ENCODE measurements at places on chromosomes 13 and 19.

DNA sequence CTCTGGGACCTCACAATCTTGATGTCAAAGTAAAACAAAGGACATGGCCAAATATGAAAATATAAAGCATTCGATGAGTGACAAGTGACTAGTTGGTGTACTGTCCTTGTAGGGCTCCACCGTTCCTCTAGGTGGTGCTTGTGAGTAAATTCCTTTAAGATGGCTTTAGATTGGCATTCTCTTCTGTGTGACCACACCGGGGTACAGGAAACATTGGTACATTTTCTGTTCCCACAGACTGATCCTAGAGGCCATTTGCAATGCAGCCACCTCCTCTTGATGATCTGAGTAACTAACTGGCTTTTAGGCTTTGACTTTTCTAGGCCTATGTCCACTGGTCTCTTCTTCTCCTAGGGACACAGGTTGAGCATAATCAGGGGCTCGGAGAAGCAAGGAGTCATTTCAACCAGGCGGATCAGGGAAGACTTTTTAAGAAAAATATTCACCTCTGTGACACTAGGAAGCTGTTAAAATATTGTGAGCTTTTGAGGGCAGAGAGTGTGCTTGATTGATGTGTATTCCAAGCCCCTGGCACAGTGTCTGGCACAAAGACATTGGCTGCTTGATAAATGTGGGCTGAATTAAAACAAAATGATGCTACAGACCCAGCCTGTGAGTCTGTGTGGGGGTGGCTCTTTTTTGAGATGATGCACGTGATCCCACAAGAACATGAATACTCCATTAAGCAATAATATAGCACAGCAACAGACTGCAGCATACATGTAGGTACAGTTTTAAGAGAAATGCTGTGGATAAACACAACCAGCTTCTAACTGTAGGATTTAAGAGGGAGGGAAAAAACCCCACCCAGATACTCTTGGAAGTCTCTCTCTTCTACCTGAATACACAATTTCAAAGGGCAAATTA, 21.0 kb downstream of the EPSTI1 start:
- DNase-seq = no peak

DNA sequence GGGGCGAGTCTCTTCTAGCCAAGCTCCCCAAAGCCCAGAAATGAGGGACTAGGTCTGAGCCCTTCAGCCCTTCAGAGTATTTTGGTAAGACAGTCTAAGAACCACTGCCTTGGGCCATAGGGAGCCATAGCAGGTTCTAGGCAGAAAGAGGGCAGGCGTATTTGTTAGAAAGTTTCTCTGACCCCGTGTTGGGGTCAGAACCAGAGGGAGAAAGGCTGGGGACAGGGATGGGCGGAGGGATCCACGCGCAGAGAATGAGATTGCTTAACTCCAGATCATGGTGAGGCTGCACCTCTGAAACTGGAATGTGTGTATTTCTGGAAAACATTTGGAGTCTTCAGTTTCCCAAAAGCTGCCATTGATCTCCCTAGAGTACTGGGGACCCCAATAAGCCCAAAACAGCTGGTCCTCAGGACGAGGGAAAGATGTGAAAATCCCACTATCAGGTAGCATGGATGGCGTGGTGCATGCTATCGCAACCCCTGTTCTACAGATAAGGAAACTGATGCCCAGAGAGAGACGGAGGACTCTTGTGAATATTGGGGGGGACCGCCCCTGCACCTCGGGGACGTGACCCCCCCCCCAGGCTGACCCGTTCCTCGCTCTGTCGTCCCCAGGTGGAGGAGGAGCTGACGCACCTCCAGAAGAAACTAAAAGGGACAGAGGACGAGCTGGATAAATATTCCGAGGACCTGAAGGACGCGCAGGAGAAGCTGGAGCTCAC, 703 bp upstream of the TPM4 start:
- DNase-seq = no peak

- peak; percentile 22 for DNase-seq
Observed at GRCh38 chr19:48999481-49000325, 6.0 kb downstream of the RUVBL2 start.

GRCh38 chr19:40191836-40192646, 815 bp downstream of the MAP3K10 start:
- DNase-seq = no peak

DNA sequence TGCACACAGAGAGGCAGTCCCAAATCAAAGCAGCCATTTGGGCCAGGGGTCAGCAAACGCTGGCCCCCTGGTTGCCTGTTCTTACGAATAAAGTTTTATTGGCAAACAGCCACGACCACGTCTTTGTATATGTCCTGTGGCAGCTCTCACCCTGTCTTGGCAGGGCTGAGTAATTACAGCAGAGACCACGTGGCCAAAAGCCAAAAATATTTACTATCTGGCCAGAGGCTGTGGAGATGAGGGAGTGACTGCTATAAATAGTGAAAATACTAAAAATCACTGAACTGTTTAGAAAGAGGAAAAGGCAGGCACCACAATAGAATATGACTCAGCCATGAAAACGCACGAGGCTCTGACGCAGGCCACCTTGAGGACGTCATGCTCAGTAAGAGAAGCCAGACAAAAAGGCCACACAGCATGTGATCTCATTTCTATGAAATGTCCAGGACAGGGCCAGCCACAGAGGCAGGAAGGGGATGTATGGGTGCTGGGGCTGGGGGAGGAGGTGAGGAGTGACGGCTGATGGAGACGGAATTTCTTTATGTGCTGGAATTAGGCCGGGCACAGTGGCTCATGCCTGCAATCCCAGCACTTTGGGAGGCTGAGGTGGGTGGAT, 29.4 kb downstream of the SMIM24 start:
- no peak for DNase-seq

DNA sequence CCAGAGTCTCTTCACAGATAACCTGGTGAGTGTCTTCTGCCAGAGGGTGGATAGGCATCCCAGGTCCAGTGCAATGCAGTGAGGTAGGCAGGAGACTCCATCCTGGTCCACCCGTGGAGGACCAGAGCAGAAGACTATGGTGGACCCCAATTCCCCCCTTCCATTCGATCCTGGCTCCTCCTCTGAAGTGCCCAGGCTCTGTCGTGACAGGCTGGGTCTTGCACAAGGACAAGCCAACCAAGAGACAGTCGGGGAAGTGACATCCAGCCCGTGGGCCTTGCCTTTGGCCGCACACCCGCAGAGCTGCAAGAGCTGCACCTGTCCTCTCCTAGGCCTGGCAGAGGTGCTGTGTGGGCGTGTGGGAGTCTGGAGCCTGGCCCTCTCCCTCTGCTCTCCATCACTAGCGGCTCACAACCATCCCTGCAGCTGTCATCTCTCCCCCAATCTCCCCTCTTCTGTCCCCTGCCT, 3.1 kb downstream of the ZNF784 start:
- DNase-seq = no peak

- DNase-seq = no peak
Observed at GRCh38 chr19:49557641-49558325, 22.6 kb downstream of the NOSIP start.

GRCh38 chr13:57630661-57631595, 616 bp upstream of the PCDH17 start:
- DNase-seq = no peak

DNA sequence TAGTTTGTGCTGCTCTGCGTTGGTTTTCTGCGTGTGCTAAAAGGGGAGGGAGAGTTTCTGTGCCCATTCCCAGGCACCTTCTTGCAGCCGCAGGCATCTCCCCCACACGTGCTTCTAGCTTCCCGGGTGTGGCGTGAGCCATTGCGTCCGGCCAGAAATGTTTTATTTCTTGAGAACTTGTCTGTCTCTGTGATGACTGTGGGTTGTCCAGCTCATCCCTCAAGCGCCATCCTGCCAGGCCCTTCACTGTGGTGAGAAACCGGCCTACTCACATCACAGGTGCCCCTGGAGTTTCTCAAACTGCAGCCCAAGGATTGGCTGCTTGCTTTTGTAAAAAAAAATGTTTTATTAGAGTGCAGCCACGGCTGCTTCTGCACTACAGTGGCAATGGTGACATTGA, 24.2 kb downstream of the EPN1 start:
- no peak for DNase-seq

DNA sequence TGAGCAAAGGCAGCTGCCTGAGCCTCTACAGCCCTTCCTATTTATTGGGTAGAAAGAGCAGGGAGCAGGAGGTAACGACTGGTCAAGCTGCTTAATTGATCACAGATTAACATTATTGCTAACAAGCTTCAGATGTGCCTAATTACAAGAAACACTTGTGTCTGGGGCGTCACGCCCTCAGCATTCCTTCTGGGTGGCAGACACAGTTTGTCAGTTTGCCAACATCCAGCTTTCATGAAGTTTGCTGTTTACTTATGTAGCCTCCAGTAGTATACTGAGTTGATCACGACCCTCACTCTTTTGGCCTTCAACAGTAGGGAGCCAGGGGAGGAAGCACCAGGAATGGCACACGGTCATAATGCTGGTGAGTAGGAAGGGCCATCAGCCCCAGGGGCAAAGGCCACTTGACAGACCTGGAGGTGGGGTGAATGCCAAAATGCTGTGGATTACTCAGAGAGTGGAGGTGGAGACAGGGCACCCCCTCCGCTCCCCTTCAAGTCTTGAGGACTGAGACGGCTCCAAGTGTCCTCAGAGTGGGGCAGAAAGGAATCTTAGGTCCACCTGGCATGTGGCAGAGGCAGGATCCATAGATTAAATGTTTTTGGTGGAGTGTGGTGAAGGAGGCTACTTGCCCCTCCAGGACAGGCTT, 34.9 kb upstream of the PSPC1 start:
- DNase-seq = no peak

GRCh38 chr19:52034051-52034728, 6.0 kb upstream of the ZNF614 start:
- no peak for DNase-seq

- DNase-seq = no peak
Observed at GRCh38 chr19:50557009-50557613, 11.1 kb downstream of the LRRC4B start.

DNA sequence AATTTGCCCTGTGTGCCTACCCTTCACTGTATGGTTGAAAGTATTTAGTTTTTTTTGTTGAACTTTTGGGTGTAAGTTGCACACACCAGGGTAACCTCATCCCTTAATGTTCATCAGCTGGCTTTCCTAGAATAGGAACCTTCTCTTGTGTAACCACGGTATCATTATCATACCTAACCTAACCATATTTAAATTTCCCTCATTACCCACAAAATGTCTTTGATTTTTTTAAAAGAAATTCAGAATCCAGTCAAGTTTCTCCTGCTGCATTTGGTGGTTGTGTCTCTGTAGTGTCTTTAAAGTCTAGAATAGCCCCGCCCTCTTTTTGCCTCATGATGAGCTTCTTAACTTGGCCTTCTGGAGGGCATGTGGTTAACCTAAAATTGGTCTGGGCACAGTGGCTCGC, 80.3 kb downstream of the RYR1 start:
- no peak for DNase-seq

GRCh38 chr19:16018801-16019551, 57.3 kb upstream of the TPM4 start:
- DNase-seq = no peak

DNA sequence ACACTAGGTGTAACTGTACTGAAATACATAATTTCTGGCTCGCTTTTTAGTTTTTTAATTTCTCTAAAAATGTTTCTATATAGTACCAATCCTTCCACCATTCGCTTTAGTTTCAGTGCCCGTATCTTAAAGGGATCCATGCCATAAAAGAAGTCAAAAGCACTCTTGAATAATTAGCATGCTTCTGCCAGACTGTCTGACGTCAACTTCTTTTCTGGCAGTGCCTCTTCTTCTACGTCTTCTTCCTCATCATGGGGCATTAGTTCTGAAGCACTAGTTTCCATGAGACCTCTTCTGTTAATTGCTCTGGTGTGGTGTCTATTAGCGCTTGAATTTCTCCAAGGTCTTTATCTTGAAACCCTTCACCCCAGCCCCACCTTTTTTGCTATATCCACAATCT, 93.8 kb upstream of the DOCK9 start:
- no peak for DNase-seq

DNA sequence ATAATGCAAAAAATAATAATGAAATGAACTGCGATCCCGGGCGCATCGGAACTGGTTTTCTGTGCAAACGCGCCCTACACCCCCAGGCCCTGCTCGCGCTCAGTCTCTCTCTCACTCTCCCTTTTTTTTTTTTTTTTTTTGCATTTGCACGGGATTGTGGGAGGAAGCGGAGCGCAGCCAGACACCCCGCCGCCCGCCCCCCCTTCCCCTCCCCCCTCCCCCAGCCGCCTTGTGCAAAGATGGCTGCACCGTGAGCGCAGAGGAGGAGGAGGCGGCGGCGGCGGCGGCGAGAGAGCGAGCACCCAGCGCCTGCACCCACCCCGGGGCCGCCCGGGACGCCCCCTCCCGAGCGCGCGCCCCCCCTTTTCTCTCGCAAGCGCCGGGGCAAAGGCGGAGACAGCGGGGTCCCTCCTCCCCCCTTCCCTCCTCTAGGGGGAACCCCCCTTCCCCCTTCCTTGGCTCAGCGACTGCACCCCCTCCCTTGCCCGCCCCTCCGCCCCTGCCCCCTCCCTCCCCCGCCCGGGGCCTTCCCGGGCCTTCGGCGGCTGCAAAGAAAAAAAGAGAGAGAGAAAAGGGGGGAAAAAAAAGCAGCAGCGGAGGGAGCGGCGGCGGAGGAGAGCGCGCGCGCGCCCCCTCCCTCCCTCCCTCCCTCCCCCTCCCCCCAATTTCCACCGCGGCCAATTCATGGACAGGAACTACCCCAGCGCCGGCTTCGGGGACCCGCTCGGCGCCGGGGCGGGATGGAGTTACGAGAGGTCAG, at the start of gene PRR12:
PRR12 (plus strand) TSS at position 212 of the 760 bp plus-strand sequence; CDS start at position 685, 473 bp downstream.
- DNase-seq = no peak

- DNase-seq = no peak
Observed at GRCh38 chr19:55156202-55157063, 1.1 kb downstream of the TNNI3 start.

DNA sequence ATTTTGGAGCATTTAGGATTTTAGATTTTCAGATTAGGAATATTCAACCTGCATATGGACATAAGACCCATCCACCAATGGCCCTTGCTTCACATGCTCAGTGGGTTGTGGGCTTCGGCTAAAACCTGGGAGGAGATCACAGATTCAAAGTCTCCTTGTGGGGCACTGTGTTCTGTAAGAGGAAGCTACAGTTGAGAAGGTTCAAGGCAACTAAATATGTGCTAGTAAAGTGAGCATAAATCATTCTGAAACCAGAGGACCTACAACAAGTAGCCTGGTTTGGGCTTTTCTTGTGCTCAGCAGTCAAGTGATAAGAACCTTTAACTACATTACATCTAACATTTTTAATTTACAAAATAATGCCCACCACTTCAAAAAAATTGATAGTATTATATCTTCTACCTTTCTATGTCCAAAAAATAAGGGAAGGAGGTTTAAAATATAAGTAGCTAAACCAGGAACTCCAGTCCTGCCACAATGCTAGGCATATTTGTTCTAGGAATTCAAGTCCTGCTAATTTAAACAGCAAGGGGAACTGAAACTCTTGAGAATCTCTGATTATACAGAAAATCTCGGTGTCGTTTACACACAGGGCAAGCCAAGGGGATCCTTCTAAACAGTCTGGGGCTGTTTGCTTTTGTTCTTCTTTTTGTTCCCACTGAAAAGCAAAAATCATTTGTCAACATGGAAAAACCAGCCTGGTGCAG, 36.6 kb downstream of the FOXO1 start:
- DNase-seq = no peak

- no peak for DNase-seq
Observed at GRCh38 chr19:3420244-3420755, 53.9 kb downstream of the NFIC start.

All from stimulated activated CD8-positive, alpha-beta memory T cell treated with anti-CD3 and anti-CD28 coated beads, Interleukin-4, amount 100 ng/mL, for 4 hours (primary cell).